H4 (cell line): ENCODE measurements at places on chromosomes 6 and 20. TPM values are rescaled to one million over a fixed set of nuclear protein-coding genes. Genes with fewer than 3 reads are reported as not detected.

Gene SLC24A3
- total RNA-seq: 0.04 TPM in 1 of 2 replicates, not detected in the other

Gene KHDC1L
- total RNA-seq: 1.3 TPM in 1 of 2 replicates, not detected in the other

DNA sequence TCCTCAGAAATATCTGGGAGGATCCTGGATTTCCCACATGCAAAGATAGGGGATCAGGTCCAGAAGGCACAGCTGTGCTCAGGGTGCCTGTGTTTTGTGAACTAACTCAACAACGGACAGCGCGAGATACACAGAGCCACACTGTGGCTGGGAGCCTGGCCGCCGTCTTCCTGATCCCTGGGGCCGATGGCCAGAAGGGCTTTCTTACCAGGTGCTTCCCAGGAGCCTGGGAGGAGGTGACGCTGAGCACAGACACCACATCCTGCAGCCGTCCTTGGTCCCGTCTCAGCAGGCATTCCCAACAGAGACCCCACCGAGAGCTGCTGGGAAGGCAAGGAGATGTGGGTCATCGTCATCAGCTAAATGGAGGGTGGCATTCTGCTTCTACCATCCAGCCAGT is 144.6 kb upstream of the AFDN start:
- DNase-seq: no peak

- no peak for DNase-seq
Observed at GRCh38 chr20:50038574-50038991, 55.8 kb downstream of the SNAI1 start.

GRCh38 chr20:44157061-44157460 is 29.9 kb downstream of the JPH2 start:
- DNase-seq: no peak

GRCh38 chr20:16057651-16058050 is 515.6 kb downstream of the KIF16B start:
- DNase-seq: no peak

GRCh38 chr6:169490830-169491229 is 211.0 kb downstream of the WDR27 start:
- DNase-seq: no peak

GRCh38 chr6:112936079-112936472 is 588.9 kb downstream of the RFPL4B start:
- no peak for DNase-seq

GRCh38 chr6:74044417-74045096 is 348.6 kb downstream of the CD109 start:
- no peak for DNase-seq

- no peak for DNase-seq
Observed at GRCh38 chr6:132954222-132954621, 139.9 kb downstream of the RPS12 start.

DNA sequence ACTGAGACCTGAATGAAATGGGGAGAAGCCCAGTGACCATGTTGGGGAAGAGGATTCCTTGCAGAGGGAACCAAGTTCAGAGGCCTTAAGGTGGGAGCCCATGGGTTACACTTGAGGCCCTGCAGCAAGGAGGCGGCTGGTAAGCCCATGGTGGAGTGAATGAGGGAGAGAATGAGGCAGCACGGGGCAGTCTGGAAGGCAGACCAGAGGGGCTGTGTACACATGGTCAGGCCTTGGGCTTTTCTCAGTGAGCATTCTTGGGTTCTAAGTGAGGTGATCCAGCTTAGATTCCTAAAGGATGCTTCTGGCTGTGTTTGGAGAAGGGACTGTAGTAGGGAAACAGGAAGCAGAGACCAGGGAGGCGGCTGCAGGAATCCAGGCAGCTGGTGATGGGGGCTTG is 19.0 kb downstream of the RNF114 start:
- DNase-seq: no peak
